ENCODE measurements at places on chromosomes 3 and 15.

- DNase-seq, result peak; percentile 97
Measured at GRCh38 chr3:195270817-195271409, at the start of gene XXYLT1. Gene XXYLT1 (minus strand): TSS chr3:195271159. CDS start chr3:195271058, 101 bp downstream.

DNA sequence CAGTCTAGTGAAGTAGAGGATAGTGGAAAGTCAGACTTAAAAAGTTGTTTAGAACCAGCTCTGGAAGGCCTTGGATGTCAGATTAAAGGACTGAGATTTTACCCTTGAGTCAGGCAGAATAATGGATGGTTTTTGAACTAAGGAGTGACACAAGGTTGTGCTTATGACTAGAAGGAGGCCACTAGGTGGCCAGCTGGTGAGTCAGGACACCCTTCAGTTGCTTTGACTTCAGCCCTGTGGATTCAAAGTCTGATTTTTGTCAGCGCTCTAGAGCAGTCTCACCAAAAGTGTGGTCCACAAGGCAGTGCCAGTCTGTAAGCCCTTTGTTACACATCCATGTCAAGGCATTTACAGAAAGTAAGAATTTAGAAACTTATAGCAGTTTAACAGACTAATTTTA is 3.8 kb upstream of the GABPB1 start:
- DNase-seq, result no peak

DNA sequence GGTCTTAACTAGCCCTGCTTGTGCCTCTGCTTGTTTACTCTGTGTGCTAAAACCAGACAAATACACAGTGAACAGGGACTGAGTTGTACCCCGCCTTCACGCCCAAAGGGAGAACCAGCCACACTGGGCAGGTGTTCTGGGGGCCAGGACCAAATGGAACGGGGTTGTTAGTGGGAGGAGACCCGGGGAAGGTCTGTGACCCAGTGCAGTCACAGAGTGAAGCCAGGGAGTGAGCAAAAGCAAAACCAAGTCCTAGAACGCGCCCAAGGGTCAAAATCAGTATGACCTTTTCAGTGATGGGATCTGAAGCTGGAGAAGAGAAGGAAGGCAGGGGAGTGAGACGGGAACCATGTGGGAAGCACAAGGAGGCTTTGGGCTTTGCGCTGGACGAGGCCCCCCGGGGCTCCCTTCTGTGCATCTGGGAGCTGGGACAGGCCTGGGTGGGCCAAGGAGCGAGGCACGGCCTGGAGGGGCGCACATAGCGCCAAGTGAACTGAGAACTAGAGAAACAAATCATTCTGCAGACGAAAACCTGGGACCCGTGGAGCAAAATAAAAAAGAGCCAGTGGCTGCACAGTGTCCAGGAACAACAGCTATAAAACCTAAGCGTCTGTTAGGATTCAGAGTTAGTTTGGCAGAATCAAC is 78.3 kb upstream of the ALDH1A3 start:
- no peak for DNase-seq

DNA sequence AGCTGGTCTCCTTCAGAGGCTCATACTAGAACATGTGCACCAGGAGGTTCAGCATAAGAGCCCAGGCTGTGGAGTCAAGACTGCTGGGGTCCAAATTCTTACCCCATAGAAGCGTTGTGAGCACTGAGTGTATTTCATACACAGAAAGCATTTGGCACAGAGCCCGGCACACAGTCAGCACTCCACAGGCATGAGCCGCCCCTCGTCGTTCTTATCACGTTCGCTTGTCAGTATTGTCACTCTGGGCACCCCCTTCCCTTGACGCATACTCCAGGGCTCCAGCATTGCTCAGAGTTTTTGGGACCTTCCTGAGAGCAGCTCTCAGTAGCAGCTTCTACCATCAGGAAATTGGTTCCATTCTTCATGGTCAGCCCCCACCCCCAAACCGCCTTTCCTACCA is 25.2 kb downstream of the CORO2B start:
- no peak for DNase-seq

DNA sequence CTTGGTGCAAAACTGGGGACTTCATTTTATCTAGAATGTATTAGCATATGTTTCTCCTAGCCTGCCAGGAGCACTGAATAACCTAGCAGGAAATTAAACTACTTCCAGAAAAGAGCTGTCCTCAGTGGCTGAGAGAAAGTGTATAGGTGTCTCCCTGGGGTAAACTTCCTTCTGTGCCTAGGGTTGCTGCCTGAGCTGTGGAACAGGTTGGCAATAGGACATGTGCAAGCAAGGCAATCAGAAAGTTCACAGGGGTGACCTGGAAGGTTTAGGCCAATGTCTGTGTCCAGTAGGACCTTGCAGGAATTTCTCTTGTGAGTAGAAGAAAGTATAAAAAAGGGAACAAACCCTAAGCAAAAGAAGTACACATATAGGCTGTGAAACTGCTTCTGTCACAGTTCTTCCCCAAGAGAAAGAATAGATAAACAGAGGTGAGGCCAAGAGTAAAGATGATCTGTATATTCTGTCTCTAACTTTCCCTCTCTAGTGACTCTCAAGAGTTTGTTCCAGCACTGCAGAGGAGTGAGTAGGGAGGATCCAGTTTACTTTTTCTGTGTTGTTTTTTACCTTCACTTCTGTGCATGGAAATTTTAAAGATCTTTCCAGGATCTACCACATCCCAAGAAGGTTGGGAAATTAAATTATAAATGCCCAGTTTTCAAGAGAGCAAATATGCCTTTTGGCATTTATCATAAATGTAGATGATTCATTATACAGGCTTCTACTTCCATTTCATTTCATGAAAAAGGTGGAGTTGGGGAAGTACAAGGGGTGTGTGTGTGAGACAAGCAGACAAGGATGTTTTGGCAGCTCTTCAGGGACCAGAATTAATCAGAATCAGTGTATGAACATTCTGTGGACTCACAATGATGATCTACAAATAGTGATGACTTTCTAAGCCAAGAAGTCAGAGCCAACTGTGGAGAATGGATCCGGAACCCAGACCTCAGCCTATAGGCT is 155.2 kb downstream of the RBPMS2 start:
- DNase-seq, result no peak

DNA sequence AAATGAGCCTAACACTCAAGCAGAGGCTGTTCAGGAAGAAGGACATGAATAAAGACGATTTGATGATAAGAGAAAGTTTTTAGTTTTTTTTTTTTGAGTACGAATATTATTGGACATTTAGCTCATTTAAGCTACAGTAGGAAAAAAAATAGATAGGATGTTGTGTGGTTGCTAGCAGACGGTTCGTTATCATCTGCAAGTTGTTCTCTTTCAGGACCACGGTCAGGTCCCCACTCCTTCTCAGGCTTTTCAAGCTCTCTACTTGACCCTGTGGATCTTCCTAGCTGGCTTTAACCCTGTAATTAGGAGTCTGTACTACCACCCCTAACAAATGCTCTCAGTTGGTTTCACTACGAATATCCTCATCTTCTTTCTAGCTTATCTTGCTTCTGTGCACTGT is 1.1 kb downstream of the KCNH8 start:
- DNase-seq, result no peak

DNA sequence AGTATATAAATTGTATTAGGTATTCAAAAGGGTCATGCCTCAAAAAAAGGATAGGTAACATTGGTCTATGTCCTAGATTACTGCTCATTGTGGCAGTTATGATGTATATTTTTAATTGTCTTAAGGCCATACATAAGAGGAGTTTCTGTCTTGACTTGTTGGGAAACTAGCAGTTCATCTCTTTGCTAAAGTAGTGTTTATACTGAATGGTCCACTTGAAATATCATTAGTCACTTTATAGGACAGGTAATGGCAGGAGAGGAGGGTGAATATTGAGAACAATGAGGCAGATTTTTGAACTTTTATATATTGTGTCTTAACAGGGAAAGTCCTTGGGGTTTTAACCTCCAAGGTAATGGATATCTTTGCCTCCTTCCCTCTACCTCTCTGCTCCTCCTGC is 58.4 kb downstream of the TP63 start:
- no peak for DNase-seq

DNA sequence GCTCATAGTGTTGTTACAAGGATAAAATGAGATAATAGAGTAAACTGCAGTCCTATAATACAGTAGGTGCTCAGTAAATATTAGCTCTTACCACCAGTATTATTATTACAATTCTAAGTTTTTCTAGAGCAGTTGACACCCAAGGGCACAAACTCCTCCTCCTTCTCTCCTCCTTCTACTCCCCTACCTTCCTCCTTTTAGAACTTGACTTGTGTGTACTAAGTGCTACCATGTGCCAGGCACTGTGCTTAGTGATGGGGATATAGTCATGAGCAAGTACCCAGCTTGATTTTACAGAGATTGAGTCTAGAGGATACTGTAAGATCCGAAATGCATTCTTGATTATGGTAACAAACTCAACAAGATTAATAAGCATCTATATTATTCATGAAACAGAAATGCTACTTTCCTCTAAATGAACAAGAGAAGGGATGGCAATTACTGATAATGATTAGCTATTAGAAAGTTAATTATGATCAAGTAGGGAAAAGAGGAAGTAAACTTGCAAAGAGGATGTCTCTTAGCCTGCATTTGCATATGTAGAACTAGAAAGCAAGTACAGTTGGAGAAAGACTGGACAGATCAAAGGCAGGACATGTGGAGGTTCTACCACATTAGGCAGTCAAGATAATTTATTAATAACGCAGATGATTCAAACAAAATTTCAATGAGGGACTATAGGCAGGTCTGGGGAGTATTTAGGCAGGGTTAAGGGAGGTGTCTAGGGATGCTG is 72.3 kb downstream of the CLDN11 start:
- no peak for DNase-seq

- no peak for DNase-seq
Measured at GRCh38 chr15:64355348-64355943, 527 bp downstream of the CSNK1G1 start.

- DNase-seq, result no peak
Measured at GRCh38 chr15:89406218-89406939, 71.8 kb upstream of the POLG start.

DNA sequence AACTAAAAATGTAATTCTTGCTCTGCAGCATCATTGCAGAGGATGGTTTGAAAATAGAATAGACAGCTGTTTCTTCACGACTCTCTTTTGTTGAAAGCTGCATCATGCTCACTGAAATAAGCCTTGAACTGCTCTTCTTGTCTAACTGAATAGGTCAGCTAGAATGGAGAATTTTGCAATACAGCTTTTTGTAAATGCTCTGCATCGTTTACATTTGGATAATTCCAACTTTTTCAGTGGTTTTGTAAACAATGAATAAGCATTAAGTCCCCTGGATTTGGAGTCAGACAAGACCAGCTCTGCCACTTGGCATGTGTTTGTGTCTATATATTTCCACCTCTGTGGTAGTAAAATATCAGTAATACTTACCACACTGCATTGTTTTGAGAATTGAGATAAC is 95.2 kb downstream of the PLSCR2 start:
- no peak for DNase-seq

DNA sequence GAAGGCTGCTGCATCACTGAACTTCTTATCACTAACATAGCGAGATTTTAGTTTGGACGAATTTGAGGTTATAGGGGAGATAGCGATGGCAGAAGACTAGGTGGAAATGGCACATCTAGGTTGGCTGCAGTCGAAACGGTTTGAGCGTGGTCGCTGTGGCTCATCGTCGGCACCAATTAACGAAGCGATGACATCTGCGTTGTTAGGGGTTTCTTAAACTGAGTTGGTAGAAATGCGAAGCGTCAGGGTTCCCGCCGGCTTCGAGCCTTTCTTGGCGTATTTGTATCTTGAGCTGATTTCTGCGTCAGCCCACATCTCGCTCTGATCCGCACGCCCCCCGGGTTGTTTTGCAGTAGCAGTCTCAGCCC is 319 bp downstream of the LNP1 start:
- no peak for DNase-seq

- no peak for DNase-seq
Measured at GRCh38 chr3:172066880-172067796, 27.8 kb downstream of the FNDC3B start.

DNA sequence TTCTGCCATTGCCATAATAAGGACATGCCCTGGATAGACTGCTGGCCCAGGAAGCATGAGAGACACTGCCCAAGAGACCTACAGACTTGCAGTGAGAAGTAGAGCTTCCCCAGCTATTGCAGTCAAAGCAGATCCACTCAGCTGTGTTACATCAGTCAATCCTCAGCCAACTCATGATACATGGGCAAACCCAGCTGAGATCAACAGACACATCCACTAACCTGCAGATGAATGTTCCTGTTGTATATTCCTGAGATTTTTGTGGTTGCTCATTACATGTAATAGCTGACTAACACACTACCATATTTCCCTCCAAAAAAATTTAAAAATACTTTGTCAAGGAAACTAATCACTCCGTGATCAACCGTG is 68.6 kb downstream of the DCLK3 start:
- no peak for DNase-seq

DNA sequence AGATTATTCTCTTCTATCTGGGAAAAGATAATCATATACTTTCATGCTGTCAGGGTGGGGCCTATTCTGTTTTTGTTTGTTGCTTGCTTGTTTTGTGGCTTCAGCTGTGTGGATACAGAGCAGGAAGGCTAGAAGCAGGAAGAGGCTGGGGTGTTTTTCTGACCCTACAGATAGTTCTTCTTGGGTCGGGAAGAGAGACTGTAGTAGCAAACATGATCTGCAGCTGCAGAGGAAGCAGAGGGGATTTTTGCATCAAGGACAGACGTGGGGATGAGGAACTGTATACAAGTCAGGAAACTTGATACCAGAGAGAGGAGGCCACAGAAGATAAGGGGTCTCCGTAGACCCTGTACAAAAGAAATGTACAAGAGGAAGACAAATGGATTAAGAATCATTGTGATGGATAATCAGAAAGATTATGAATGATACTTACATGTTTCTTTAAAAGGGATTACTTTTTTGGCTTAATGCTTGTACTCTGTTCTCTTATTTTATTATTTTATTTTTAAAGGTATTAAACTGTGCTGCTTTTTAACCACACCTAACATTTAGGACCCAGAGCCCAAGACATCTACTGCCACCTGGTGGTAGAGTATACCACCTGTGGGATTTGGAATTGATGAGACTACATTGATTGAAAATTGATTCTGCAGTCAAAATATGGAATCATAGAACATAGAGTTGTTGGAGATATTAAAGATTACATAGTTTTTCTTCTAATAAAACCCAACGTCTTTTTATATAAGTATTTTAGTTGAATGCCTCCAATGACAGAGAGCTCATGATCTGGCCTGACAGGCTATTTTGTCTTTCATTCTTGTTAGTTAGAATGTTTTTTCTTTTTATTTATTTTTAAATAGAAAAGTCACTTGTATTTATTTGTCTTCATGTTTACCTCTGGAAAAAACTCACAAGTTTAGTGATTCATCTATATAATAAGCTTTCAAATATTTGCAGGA is 87.3 kb upstream of the ROPN1 start:
- no peak for DNase-seq

GRCh38 chr3:46656778-46657556 is 36.5 kb downstream of the ALS2CL start:
- DNase-seq, result peak; percentile 37

DNA sequence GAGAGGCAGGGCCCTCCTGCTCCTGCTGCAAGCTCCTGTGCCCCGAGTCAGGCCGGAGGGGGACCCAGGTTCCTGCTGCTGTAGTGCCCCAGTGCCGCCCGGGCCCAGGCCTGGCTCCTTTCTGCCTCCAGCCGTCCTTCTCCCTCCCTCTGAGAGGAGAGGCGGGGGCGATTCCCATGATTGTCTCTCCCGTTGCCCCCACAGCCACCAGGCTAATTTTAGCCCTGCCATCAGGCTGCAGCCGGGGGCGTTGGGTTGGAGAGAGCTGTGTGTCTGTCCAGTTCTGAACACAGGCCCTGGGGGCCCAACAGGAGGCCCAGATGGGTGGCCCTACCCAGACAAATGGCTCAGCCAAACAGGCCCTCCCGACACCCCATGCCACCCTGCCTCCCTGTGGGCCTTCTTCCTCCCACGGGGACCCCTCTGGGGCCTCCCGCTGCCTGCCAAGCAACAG is 214.8 kb downstream of the TBC1D2B start:
- peak; percentile 79 for DNase-seq

- no peak for DNase-seq
Measured at GRCh38 chr15:45307230-45307924, 55.3 kb downstream of the SLC28A2 start.

GRCh38 chr15:101346928-101347327 is 51.9 kb upstream of the SNRPA1 start:
- no peak for DNase-seq

All from mesenteric fat pad (tissue), 1 donor.